ENCODE measurements at places on chromosomes 2 and 18.

GRCh38 chr2:71064754-71065621, 3.5 kb upstream of the NAGK start:
- DNase-seq, result peak; percentile 7

- peak; percentile 46 for DNase-seq
Measured at GRCh38 chr2:185291035-185291647, 447.5 kb upstream of the FSIP2 start.

DNA sequence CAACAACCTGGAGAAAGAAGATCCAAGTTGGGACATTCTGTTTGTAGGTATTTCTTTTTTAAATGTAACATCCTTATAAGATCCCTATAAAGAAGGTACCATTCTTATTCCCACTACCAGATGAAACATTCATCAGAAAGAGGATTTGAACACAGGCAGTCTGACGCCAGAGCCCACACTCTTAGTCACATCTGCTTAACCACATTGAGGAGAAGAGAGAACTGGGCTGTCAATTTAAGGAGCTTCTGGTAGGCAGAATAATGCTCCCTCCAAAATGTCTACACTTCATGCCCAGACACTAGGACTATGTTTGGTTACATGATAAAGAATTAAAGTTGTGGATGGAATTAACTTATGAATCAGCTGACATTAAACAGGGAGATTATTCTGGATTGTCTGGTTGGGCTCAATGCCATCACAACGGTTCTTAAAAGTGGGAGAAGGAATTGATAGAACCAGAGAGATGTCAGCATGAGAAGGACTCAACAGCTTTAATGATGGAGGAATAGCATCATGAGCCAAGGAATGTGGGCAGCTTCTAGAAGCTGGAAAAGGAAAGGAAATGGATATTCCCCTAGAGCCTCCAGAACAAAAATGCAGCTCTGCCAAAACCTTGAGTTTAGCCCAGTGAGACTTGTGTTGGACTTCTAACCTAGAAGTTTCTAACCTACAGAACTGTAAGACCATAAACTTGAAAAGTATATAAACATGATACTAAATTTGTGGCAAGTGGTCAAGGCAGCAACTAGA, 82.2 kb downstream of the KLF7 start:
- DNase-seq, result no peak

- no peak for DNase-seq
Measured at GRCh38 chr2:238555786-238556542, 129.2 kb downstream of the ASB1 start.

DNA sequence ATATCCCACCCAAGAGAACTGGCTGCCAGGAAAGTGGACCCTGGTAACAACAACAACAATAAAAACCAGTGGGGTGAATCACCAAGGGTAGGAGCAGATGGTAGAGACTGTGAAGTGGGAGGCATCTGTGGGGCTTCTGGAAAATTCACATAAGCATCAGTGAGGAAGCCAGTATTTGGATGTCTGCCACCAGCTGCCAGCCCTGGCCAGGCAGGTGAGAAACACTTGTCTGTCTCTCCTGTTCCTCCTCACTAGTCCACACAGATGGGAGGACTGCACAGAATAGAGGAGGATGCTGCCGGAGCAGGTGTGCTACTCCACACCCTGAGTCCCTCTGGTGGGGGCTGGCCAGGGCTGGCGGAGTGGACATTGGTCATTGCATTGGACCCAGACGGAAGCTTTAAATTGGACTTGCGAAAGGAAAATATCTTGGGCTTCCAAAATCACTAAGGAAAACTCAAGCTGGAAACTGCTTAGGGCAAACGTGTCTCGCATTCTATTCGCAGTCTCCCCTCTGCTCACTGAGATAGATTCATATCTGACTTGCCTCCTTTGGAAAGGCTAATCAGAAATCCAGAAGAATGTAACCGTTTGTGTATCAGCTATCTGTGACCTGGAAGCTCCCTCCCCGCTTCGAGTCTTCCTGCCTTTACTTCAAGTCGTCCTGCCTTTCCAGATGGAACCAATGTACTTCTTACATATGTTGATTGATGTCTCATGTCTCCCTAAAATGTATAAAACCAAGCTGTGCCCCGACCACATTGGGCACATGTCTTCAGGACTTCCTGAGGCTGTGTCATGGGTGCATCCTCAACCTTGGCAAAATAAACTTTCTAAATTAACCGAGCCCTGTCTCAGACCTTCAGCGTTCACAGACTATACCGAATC, 69.1 kb downstream of the NAB1 start:
- no peak for DNase-seq

- DNase-seq, result no peak
Measured at GRCh38 chr2:193583638-193584400, 1389.1 kb upstream of the TMEFF2 start.

DNA sequence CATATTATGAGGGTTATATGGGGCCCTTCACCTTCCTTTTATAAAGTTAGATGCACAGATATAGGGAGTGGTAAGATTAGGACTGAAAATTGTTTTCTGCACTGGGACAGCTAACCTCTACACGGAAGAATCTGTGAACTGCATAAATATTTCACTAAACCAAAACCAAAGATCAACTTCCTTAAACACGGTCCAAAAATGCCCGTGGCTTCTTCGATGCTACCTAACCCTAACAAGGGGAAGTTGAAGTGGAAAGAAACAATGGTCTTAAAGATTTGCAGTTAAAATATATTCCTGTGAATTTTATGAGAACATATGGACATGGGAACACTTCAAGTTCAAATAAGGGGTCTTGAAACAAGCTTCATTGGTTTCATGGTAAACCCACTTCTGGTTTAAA, 33.3 kb upstream of the PAX3 start:
- DNase-seq, result no peak

Measured in hematopoietic multipotent progenitor cell treated with erythropoietin and hydrocortisone succinate and interleukin-3 and kit ligand, for 8 days (in vitro differentiated cells).